Renal cortical epithelial cell (primary cell): ENCODE measurements at places on chromosomes 6 and 20. TPM values are rescaled to one million over a fixed set of nuclear protein-coding genes. Genes with fewer than 3 reads are reported as not detected.

- no peak for DNase-seq
These were observed 3.9 kb upstream of the ZNF831 start for GRCh38 chr20:59159493-59160376.

The GNAS-AS1 gene
- under 0.01 and 0.65 TPM in 2 replicates for total RNA-seq

GRCh38 chr20:59648466-59649070, 44.2 kb downstream of the PHACTR3 start:
- no peak for DNase-seq

DNA sequence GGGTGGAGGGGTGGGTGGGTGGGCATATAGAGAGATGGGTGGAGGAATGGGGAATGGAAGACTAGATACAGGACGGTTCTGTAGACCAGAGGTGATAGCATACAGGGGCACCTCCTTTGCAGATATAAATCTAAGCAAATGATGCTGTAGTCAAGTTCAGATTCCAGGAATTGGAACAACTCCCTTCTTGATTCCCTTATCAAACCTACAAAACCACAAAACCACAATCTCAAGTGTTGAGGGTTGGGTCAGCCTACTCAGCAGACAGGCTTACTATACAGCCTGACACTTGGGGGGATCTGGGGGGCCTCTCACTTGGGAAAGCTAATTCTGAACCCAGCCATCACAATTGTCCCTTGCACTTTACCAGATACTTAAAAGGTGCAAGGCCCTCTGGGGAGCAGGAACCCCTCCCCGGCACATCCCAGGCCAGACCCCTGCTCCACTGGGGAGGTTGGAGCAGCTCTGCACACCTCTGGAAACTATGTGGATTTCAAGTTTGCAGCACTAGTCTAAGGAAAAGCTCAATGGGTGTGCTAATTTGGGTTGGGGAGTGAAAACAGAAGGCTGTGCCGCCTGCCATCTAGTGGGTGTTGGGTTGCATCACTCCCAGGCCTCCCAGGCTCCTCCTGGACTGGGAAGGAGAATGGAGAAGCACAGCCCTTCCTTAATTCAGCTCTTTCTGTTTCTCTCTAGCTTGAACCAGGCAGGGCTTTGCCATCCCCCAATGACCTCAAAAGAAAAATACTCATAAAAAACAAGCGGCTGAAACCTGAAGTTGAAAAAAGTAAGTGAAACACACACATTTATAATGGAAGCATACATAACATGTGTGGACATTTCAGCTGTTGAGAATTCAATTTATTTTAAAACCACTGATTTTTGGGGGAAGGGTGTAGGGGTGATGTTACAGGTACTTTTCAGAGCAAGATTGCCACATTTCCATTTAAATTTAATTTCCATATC, 121.2 kb upstream of the LAMP5 start:
- peak; percentile 47 for DNase-seq

The LST1 gene
- total RNA-seq = not detected in 2 replicates

GRCh38 chr20:53873230-53873604, 197.2 kb downstream of the BCAS1 start:
- no peak for DNase-seq

GRCh38 chr6:144460327-144461095, 175.4 kb downstream of the UTRN start:
- no peak for DNase-seq

DNA sequence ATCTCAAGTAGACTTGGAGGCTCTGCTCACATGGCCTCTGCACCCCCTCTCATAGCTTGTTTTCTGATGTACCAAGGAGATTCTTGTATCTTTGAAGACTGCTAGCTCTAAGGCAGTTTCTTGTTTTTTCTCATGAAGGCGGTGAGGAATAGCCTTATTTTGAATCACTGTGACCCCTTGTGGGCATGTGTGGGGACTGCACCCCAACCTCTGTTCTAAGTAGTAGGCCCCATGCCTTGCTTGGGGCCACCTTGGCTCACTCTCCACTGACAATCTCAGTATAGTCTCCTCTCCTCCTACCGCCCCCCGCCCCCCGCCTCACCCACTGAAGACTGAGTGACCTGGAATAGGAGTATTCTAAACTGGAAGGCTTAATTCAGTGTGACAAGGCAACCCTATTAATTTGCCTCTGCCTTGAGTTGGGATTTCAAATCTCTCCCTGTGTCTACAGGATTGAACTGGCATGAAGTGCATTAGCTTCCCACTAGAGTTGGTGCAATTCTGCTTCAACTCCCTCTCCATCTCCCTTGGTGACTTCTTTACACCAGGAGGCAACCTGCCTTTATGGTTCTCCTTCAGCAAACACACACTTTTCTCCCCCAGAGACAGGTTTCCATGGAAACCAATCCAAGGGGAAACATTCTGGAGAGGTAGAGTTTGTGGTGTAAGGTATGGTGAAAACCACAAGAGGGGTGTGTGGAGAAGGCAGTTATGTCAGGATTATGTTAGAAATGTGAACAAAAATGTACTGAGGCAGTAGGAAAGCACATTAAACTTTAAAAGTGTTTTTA, 75.4 kb upstream of the ECI2 start:
- DNase-seq = peak; percentile 52

The EPPIN gene
- total RNA-seq = not detected in 2 replicates

GRCh38 chr20:37773291-37773826, 79.5 kb downstream of the CTNNBL1 start:
- no peak for DNase-seq
